ENCODE measurements at places on chromosomes 7 and 10.

DNA sequence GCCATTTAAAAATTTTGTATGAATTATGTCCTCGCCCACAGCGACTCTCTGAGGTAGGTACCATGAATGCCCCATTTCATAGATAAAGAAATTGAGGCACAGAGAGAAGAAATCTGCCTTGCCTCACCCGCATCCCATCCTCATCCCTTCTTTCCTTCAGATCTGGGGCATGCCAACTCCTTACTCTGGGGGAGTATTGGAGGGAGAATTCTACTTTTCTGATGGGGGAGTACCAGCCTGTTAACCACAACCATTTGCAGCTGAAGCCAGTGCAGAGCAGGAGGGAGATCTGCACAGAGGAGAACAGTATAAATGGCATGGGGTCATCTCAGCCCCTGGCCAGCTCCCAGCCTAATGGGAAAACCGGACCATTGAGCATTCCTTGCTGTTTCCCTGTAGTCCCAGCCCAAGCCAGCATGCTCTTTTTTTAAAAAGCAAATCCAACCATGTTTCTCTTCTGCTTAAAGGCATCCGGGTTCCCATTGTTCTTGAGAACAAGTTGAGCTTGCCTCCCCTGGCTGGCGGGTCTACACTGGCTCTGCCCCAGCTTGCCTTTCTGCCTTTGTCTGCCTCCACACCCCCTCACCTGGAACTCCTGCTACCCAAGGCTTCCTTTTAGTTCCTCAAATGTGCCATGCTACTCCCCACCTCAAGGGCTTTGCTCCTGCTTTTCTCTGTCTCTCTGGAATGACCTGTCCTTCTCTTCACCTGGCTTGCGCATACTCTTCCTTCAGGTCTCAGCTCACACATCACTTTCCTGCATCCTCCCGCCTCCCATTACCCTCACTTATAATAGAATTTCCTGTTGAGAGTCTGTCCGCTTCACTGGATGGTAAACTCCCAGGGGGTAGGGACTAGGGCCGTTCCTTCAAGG lies 8.8 kb upstream of the ZNF503 start:
- no peak for DNase-seq

- no peak for DNase-seq
Measured at GRCh38 chr10:91120348-91120747, 100.1 kb upstream of the PCGF5 start.

DNA sequence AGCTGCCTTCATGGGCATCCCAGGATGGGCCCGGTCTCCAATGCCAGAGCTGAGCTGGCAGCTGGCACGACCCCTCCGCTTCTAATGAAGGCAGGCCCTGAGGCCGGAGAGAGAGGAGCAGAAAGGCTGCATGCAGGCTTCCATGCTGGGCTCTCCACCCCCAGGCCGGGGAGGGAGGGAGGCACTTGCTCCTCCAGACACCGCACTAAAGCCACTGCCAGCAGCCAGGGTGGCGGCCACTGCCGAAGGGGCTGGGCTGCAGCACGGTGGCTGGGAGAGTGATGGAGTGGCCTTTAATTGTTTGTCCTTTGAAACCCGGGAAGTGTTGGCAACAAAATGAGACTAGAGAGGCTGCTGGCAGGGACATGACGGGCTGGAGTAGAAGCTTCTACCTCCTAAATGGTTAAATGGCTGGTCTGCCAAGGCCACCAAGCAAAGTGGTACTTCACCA lies 236.5 kb downstream of the SKAP2 start:
- DNase-seq, result no peak

DNA sequence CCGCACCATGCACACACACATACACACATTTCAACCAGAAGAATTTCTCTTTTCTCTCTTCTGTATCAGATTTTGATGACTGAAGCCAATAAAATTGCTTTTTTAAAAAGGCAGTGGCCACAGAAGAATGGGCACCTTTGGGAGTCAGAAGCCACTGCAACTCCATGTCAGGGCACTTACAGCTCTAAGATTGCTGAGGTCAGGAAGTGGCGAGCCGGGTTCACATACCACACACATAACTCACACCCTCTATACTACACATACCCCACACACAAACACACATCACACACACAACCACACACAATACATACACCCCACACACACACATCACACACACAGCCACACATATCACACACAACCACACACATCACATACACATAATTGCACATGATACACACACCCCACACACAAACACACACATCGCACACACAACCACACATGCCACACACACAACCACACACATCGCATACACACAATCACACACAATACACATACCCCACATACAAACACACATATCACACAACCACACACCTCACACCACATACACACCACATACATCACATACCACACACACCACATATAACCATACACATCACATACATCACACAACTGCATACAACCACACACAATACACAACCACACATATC lies 31.2 kb downstream of the GPRIN2 start:
- no peak for DNase-seq

DNA sequence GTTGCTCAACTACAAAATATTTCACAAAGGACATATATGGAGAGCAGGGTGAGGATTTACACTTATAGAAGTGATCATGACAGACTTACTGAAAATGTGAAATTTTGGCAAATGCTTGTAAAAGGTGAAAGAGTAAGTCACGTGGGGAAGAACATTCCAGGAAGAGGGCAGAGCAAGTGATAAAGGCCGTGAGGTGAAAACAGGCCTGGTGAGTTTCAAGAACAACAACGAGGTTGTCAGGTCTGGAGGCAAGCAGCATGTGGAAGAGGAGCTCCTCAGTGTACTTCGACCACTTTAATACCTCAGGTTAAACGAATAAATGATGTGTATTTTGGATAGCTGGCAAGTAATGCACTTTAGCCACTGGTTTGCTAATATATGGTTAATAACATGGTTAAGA lies 706.7 kb downstream of the PCDH15 start:
- DNase-seq, result no peak

GRCh38 chr10:124997306-124997705 lies 55.4 kb downstream of the ZRANB1 start:
- no peak for DNase-seq

GRCh38 chr10:8404721-8405120 lies 350.2 kb downstream of the GATA3 start:
- DNase-seq, result no peak

- no peak for DNase-seq
Measured at GRCh38 chr7:17185690-17186070, 112.8 kb upstream of the AHR start.

- no peak for DNase-seq
Measured at GRCh38 chr10:92407305-92408016, 116.5 kb downstream of the MARCHF5 start.

DNA sequence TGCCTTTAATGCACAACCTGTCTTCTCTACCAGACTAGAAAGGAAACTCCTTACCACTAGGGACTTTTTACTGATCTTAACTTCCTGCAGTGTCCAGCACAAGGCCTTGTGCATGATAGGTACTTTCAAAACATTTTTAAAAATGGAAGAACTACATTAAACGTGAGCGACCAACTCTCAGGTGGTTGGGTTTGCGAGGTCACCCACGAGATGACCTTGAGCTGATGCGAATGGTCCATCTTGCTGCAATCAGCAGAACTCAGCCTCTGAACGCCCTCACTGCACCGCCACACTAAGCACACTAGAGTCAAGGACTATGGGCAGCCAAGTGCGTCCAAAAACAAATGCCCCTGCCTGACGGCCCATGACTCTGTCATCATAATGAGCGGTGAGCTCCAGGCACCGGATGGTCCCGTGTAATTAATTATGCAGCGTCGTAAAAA lies 34.9 kb upstream of the PTF1A start:
- DNase-seq, result no peak

GRCh38 chr10:69541463-69541862 lies 31.8 kb downstream of the NEUROG3 start:
- no peak for DNase-seq

- no peak for DNase-seq
Measured at GRCh38 chr7:62361-63116, 129.8 kb upstream of the FAM20C start.

- DNase-seq, result no peak
Measured at GRCh38 chr7:105206985-105207384, 181.7 kb downstream of the SRPK2 start.

DNA sequence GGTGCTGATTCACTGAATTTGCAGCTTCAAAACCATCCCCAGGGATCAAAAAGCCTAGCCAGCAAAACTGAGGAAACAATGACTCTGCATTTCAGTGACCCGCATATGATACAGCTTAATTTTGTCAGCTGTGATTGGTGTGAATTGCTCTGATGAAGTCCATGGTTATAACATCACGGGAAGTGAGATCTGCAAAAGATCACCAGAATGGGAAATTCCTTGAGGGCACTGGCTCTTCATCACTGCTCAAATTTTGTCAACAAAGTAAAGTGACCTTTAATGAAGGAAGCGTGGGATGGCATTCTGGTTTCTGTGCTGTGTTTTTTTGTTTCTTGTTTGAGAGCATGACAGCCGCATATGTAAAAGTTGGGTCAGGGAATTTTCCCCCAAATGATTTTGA lies 745.9 kb downstream of the GATA3 start:
- DNase-seq, result no peak

DNA sequence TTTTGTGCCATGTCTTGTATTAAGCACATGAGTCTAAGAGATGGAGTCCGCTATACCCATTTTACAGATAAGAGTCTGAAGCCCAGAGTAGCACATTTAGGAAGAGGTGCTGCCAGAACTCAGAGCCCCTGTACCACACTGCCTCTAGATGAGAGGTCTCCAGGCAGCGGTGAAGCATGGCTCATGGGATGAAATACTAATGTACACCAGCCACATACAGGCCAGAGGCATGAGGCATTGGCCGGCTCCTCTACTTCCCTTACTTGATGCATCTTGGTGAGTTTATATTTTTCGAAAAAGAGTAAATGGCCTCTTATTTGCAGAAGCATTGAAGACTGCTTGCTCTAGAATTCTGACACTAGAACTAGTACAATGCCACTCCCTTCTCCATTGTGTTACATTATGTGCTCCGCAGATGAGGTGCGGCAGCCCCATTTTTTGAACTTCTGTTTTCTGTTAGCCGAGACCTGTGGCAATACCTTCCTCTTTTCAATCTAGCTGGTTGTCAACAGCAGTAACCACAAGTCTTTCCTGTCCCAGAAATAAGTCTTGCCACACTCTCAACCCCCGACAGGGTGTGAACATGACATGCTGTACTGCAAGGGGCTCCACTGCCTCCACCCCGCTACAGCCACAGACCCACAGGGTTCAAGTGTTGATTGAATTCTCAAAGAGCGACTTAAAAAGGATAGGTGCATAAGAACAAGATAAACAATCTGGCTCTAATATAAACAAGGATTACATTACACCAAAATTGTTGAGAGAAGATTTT lies 145.3 kb downstream of the CELF2 start:
- DNase-seq, result no peak

- DNase-seq, result peak; percentile 28
Measured at GRCh38 chr7:24793982-24794648, 36.9 kb upstream of the GSDME start.

GRCh38 chr7:24912874-24913514 lies 67.0 kb downstream of the OSBPL3 start:
- DNase-seq, result no peak

DNA sequence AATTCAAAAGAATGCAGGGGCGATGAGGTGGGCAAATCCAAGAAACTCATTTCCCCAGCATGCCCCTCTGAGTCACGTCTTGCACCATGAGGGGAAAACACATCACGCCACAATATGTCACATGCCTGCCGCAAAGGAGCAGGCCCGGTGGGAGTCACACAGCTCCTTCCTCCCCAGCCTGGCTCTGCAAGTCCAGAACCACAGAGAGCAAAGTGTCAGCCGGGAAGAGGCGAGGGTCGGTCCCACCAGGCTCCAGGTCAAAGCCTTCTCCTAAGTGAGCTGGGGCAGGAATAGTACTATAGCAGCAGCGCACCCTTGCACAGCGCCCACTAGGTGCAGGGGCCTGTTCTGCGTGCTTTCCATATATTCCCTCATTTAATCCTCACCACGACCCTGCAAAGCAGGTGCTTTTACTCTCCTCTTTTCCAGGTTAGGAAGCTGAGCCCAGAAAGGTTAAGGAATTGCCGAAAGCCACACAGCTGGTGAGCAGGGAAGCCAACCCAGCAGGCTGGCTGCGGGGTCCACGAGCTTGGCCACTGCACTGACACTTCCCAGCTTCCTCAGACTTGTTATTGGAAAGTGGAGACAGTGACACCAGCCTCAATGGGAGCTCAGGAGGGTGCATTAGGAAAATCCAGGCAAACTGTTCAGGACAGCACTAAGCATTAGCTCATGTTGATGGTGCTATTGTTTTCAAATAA lies 94.0 kb upstream of the ZMIZ1 start:
- DNase-seq, result peak; percentile 44

DNA sequence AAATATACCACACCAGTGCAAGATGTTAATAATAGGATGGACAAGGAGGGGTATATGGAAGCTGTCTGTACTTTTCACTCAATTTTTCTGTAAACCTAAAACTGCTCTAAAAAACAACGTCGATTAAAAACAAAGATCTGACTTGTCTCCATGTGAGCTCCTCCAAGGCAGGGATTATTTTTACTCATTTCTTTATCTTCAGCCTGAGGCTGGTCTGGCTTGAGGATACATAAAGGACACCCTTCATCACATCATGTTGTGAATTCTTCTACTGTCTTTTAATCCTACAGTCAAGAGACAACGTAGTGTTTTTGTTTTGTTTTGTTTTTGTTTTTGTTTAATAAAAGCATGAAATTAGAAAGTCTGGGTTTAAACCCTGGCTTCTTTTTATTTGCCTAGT lies 486.9 kb downstream of the PLXNA4 start:
- DNase-seq, result no peak

GRCh38 chr10:37436357-37436756 lies 311.0 kb downstream of the ANKRD30A start:
- no peak for DNase-seq

DNA sequence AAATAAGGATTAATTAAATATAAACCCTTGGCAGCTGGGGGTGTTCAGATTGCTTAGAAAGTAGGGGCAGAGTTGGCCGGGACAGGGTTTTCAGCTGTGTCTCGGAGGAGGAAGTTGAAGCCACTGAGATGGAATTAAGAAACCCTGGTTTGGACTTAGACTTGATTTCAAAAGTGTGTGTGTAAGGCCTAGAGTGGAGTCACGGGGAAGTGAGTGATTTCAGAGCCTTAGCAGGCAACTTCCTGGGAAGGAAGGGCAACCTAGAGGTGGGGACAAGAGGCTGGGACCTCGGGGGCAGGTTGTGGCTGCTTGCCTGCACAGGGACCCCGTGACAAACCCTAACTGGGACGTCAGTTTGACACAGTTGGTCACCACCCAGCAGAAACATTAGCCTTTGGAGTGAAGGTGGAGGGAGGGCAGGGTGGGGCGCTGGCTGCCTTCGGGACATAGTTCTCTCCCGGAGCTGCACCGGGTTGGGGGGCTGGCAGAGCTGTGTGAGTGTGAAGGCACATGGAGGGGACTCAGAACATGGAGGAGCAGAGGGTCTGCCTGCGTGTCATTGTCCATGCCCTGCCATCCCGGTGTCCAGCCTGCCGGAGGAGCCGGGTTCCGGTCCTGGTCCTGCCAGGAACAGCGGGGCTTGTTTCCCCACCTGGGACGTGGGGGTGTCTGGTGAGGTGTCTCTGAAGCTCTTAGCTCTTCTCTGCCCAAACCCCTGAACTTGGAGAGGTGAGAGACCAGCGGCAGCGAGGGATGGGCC lies 1.8 kb downstream of the BRI3 start:
- no peak for DNase-seq

GRCh38 chr7:28804990-28805389 lies 153.1 kb downstream of the TRIL start:
- DNase-seq, result no peak

- DNase-seq, result no peak
Measured at GRCh38 chr7:155003092-155003375, at the start of gene PAXIP1. PAXIP1 (minus strand) TSS chr7:155003124; CDS start chr7:155002929, 195 bp downstream.

All from NCI-H748 treated with DMSO at 0.1 percent for 48 hours (cell line).